Caco-2 (cell line): ENCODE measurements at places on chromosomes 7 and 10. TPM values are rescaled to one million over a fixed set of nuclear protein-coding genes. Genes with fewer than 3 reads are reported as not detected.

ECHDC3 gene
- 27.9 and 30.1 TPM in 2 replicates for total RNA-seq

DNA sequence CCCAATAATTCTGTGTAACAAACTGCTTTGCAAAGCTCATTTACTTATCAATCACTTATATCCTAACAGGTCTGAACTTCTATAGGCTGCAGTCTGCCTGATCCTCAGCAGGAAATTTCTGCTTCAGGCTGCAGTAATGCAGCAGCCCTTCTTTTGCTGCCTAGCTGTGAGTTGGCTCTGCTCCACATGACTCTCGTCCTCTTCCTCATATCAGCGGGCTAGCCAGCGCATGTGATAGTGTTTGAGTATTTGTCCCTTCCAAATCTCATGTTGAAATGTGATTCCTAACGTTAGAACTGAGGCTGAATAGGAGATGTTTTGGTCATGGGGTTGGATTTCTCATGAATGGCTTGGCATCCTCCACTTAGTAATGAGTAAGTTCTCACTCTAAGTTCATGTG lies 387.8 kb downstream of the SEMA3D start:
- no peak overlapping the region for H3K27ac ChIP-seq
- no peak overlapping the region for H3K4me3 ChIP-seq
- H3K27me3 ChIP-seq, result no peaks in the 10 kb centered on the region
- H3K4me1 ChIP-seq, result no peaks in the 10 kb centered on the region
- DNase-seq, result no peak
- H3K36me3 ChIP-seq, result no peaks in the 10 kb centered on the region

ACSM6 gene
- not detected in 2 replicates for total RNA-seq

TAS2R4 gene
- total RNA-seq, result 1.2 and 1.3 TPM in 2 replicates

DNA sequence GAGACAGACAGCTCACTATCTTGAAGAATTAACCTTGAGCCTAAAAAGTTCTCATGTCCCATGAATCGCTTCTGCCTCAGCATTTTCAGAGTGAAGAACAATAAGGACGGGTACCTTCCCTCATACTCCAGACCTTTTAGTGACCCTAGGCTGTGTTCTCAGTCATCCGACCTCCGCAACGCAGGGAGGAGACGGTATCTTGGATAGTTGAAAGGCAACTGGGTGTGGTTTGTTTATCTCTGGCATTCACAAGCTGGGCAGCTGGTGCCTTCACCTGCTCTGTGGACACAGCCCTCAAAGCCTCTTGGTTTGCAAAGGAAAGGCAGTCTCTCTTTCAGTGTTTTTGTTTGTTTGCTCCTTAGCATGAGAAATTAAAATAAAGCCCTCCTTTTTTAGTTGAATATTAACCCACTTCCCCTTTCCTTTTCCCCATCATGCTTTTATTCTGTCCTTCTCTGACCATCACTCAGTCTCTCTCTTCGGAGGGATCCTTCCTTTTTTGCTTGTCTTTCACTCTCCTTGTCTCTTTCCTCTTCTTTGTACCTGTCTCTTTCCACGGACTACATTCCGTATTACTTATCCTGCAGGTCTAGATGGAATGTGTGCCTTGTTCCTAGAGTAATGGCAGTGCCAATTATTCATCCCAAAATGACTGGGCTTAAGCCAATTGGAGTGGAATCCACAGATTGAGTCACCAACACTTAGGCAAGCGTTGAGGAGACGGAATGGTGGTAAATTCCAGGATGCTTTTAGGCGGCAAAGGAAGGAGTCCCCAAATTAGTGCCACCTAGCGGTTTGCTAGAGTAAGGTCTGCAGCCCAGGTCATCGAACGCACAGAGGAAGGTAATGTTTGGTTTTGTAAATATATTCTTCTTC lies 45.8 kb downstream of the PRR15 start:
- 0 out of 2 replicates have a peak overlapping the region, but pooled peaks have one; percentile 10 for H3K4me3 ChIP-seq
- peak; percentile 82 for DNase-seq
- H3K27ac ChIP-seq, result peak overlapping the region; percentile 84
- H3K4me1 ChIP-seq, result peaks cover 46% of the 10 kb centered on the region
- no peaks in the 10 kb centered on the region for H3K27me3 ChIP-seq
